Activated naive CD4-positive, alpha-beta T cell treated with anti-CD3 and anti-CD28 coated beads, Interleukin-2, amount 10 ng/mL, durations not matched to agents 7 days and 5 days (primary cell): ENCODE measurements at places on chromosomes 6 and 20.

DNA sequence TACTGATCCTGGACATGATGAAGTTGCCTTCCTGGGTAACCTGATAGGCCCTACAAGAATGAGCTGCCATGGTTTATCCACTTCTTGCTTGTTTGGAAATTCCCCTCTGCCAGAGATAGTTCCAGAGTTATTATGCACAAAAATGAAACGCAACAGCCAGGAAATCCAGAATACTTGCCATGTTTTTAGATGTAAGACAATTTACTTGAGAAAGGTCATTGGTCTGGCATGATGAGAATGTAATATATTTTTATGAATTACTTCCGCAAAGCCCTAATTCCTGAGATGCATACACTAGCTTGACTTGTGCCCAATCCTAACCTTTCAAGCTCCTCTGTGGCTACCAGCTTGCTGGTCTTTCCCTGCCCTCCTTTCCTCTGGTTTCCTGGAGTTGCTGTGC lies 27.9 kb upstream of the NT5E start:
- no peak for DNase-seq

GRCh38 chr20:2756056-2756611 lies 44.3 kb downstream of the CPXM1 start:
- peak; percentile 21 for DNase-seq

DNA sequence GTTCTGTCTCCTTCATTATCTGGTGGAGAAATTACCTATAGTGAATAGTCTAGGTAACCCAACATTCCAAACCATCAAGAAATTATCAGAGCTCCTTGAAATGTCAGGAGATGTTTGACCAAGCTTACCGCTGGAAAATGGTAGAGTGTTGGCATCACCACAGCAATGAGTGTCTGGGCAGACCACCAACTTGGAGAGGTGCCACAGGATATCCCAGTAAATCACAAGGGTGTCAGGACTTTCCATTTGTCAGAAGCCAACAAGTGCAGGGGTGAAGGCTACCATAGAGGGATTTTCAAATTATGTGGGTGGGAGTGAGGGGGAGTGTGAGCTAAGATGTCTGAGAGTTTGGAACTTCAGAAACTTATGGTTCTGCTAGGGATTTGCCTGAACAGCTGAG lies 73.2 kb downstream of the VGLL2 start:
- no peak for DNase-seq

DNA sequence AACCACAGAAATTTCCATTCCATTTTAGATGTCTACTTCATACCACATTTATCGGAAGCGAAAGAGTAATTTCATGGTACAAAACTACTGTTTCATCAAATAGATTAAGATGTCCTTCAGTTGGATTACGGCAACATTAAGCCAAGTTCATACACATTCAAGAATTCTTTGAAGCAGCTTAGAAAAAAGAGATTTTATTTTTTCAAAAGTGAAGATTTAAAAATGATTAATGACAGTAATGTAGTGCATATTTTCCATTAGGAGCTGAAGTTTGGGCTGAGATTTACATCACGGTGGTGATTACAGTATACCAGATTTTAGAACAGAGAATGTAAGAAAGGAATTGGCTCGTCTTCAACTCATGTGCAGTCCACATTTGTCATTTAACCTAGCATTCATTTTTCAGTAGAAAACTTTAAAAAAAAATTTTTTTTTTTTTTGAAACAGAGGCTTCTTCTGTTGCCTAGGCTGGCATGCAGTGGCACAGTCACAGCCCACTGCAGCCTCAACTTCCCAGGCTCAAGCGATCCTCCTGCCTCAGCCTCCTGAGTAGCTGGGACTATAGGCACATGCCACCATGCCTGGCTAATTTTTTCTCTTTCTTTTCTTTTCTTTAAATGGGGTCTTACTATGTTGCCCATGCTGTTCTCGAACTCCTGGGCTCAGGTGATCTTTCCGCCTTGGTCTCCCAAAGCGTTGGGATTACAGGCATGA lies 1.9 kb downstream of the SYNJ2 start:
- DNase-seq, result no peak

- DNase-seq, result no peak
Measured at GRCh38 chr6:112429226-112429625, 82.1 kb downstream of the RFPL4B start.

- no peak for DNase-seq
Measured at GRCh38 chr20:22268675-22269074, 315.7 kb downstream of the FOXA2 start.

DNA sequence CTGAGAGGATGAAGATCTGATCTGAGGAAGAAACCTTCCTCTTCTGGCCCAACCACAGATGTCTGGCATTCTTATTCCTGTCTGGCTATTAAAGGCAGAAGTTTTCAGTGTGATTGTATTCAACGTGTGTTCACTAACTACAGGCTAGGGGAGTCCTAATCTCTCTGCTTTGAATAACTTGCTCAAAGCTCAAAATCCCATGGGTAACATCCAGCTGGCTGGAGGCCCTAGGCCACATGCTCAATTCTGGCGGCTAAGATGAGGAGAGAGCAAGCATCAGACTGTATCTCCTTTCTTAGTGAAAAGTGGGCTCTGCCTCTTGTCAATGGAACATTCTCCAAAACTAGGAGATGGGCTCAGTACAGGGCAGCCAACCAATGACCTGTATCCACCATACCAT lies 478.0 kb downstream of the KIF16B start:
- DNase-seq, result no peak

DNA sequence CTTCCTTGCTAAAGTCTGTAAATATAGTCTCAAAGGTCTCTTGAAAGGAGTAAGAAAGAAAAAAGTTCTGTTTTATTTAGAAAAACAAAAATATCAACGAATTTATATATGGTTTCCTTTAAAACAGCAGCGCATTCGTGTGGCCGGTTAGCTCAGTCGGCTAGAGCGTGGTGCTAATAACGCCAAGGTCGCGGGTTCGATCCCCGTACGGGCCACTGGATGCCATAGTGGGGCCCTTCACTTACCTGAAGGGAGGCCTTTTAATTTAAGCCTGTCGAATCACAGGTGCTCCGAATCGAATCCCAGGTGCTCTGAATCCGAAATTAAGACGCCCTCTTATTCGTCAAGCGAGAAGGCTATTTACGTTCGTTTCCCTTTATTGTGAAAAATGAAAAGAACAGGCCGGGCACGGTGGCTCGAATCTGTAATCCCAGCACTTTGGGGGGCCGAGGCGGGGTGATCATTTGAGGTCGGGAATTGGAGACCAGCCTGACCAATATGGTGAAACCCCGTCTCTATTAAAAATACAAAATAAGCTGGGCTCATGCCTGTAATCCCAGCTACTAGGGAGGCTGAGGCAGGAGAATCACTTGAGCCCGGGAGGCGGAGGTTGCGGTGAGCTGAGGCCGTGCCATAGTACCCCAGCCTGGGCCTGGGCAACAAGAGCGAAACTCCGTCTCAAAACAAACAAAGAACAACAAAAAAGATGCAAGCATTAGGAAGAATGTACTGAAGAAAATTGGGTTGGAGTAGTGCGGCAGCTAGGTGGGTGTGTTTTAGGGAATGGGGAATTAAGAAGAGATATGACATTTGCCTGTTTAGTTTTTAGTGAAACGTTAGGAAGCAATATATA lies 195.8 kb upstream of the ZNF184 start:
- DNase-seq, result peak; percentile 39

DNA sequence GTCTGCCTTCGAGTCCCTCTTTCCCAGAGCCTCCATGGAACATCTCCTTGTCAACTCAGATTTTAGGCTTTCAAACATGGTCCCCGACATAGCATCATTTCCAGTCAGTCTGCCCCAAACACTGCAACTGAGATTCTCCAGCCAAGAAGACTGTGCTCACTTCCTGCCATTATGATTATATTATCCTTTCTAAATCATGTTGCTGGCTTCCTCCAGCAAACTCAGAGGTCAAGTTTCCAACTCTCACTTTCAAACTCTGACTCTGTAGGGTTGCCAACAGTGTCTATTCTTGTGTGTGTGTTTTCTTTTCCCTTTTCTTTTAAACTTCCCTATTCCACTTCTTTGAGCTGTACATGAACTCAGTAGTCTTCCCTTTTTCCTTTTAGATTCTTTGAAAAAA lies 61.2 kb upstream of the TRAF3IP2 start:
- no peak for DNase-seq

DNA sequence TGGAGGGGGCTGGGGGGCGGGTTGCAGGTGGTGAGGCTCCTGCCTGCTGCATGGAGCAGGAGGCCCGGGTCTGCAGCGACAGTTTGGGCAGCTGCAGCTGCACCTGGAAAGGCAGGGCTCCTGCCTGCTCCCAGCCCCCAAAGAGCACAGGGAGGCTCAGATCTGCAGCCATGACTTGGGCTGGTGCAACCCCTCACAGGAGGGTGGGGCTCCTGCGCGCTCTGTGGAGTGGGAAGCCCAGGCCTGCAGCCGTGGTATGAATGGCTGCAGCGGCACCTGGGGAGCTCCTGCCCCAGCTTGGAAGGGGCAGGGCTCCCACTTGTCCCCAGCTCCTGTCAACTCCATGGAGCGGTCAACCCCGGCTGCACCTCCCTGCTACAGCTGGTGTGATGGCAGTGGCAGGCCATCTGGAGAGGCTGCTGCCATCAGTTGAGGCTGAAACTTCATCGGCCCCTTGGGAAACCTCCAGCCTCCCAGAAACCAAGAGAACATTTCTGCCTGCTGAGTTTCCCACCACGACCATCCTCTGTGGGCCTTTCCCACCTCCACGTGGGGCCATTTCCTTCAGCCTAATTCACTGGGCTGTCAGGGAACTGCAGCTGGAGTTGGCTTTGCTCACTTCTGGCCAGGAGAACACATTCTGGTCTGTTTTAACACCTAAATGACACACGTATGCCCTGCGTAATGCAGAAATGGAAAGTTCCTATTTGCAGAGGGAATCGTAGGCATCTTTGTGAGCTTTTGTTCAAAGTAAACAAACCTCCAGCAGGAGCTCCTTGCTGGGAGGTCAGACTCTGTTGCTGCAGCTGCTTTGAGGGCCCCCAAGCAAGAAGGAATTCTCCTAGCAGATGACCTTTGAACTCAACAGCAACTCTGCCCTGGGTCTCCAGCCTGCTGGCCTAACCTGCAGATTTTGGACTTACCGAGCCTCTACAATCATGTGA lies 429.0 kb downstream of the PREX1 start:
- DNase-seq, result no peak

GRCh38 chr6:63802606-63803206 lies 167.1 kb downstream of the PHF3 start:
- DNase-seq, result no peak

GRCh38 chr6:53598265-53598907 lies 53.5 kb upstream of the GCLC start:
- no peak for DNase-seq

GRCh38 chr20:39248862-39249485 lies 286.8 kb downstream of the DHX35 start:
- DNase-seq, result no peak

GRCh38 chr20:15842872-15843271 lies 730.4 kb downstream of the KIF16B start:
- no peak for DNase-seq

- DNase-seq, result no peak
Measured at GRCh38 chr20:47821481-47822100, 36.3 kb upstream of the SULF2 start.

- no peak for DNase-seq
Measured at GRCh38 chr6:138765896-138766655, 7.5 kb upstream of the CCDC28A start.
